Muscle of arm (tissue), 14 donors: ENCODE measurements at places on chromosomes 7 and 10. TPM values are rescaled to one million over a fixed set of nuclear protein-coding genes. Genes with fewer than 3 reads are reported as not detected.

DNA sequence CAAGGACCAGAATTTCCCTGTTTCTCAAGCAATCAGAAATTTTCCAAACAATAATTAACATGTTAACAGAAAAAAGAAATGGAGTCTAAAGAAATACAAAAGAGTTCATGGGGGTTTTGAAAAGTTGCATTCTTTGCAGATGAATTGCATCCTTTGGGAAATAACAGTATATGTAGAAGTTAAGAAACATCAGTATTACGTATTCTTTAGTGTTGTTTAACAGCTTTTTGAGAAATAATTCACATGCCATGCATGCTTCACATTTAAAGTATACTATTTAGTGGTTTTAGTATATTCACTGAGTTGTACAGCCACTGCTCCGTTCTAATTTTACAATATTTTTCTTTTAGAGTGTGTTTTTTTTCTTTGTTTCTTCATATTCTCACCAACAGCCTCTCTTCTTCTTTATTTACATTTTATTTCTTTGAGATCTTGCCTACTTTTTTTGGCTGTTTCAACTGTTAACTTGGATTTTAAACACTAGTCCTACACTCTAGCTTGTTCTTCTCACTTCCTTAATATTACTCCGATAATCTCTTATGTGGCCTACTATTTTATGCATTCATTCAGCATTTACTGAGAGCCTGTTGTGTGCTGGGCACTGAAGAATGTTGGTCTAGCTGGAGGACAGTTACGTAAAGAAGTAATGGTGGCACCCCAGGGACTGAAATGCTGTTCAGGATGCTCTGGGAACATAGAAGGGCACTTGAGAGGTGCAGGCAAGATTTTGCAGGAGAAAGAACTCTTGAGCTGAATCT, 330.1 kb downstream of the EXOC4 start:
- DNase-seq, result no peak

ORC5 gene
- 17.1 TPM for polyA plus RNA-seq

- no peak for DNase-seq
Observed at GRCh38 chr10:58714409-58714808, 201.7 kb downstream of the BICC1 start.

DNA sequence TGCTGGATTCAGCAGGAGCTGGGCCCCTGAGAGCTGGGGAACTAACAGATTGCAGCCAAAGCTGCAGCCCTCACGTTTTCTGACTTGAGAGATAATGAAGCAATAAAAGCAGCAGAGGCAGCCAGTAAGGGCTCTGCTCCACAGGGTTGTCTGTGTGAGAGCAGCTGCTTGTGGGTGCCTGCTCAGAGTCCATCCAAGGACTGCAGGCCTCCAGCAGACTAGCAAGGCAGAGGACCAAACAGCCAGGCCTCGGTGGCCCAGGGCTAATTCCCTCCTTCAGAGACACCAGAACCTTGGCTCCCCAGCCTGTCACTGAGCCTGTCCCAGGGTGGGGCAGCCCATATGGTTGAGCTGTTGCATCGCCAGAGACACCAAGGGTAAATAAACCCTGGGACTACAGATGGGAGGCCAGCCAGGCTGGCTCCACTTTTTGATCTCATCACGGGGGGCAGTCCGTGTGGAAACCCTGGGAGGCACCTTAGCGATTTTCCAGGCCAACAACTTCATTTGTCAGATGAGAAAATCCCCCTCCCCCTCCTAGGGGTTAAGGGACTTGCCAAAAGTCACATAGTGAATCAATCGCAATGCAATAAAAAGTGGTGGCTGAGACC, 229.2 kb downstream of the WDR11 start:
- DNase-seq, result no peak

DNA sequence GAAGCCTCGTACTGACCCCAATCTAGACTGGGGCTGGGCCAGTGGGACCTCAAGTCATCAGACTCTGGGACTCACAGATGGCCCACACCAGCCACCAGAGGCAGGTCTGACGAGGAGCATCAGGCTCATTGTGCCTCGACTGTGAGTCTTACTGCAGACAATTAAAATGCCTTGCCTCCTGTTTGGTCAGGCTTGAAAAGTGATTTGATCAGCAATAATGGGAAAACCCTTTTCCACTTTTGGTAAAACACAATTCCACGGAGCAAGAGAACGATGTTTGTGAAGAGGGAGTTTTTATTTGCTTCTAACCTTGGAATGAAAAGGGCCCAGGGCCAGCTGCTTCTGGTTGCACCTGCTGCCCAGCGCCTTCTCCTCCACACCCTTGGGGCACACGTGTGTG, 43.9 kb downstream of the C10orf143 start:
- DNase-seq, result no peak

GRCh38 chr10:130647341-130647740, 511.1 kb downstream of the GLRX3 start:
- no peak for DNase-seq

TDRD1 gene
- polyA plus RNA-seq, result 0.12 TPM
